ENCODE measurements at places on chromosomes 2 and 18.

- DNase-seq: no peak
These were observed 15.0 kb downstream of the CRACDL start for GRCh38 chr2:98921062-98921461.

- no peak for DNase-seq
These were observed 37.5 kb downstream of the LOXHD1 start for GRCh38 chr18:46619559-46619958.

GRCh38 chr2:212528106-212528856 is 10.3 kb downstream of the ERBB4 start:
- no peak for DNase-seq

DNA sequence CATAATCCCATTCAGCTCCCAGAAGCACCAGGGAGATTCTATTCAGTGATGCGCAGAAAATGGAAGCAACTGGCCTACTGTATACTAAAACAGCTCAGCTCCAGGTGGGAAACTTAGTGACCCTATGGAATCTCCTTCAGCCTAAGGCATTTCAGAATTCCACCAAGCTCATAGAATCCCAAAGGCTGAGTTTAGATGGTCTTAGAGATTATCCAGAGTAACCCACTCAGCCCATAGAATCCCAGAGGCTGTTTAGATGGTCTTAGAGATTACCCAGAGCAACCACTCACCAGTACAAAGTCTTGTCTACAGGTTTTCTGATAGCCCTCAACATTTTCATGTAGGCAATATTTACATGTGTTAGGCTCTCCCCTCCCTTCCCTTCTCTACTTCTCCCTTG is 232.0 kb upstream of the SLC14A2 start:
- DNase-seq: no peak

DNA sequence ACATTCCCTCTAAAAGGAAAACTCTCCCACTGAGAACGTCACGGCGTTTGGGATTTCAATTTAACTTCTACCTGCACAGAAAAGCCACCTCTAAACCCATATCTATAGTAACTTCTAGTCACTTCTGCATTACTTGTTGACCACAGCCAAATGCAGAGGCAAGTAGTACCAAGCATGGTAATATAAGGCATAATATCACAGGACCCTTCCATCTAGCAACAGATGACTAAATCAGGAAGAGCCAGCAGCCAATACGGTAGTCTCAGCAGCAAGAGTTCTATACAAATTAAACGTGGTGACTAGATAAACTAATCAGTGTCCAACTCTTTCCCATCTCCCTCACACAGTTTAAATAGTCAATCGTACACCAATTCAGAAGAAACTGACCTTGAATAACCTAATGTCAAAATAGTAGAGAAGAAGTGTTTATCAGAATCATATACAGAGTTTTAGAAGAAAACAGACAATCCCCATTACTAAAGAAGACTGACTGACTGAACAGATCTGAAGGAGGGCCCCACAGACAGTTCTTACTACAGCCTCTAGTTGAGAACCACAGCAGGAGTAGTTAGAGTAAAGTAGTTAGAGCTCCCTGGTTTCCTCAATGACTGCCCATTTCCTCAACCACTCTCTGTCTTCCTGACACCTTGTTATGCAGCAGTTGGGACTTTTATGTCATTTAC is 30.0 kb downstream of the MEMO1 start:
- peak; percentile 77 for DNase-seq

DNA sequence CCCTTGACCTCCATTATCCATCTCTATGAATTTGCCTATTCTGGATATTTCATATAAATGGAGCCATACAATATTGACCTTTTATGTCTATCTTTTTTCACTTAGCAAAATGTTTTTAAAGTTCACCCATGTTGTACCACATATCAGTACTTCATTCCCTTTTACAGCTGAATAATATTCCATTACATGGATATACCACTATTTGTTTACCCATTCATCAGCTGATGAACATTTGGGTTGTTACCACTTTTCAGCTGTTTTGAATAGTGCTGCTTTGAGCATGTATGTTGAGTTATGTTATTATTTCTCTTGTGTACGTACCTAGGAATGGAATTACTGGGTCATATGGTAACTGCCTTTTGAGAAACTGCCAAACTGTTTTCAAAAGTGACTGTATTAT is 93.7 kb upstream of the DNMT3A start:
- no peak for DNase-seq

DNA sequence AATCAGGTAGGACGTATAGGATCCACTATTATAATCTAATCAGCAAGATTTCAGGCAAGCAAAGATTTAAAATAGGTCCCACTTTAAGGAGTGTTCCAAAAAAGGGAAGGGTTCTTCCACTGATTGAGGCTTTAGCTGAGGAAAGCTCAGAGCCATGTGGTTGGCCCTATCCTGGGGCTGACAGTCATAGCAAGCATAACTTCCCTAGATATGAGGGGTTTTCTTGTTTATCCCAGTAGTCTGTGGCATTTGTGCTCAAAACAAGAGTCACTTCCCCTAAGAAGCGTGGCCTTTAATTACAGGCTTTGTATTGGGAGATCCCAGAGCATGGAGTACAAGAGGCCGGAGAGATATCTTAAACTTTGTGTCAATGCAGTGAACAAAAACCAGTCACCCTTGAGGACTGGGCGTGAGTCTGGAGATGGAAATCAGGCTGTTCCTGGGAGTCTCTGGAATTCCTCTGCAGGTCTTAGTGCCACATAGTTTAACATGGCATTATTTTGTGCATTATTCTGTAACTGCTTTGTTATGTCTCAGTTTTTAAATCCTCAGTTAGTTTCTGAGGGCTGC is 136.9 kb upstream of the FBXO11 start:
- DNase-seq: no peak

- DNase-seq: no peak
These were observed 10.5 kb downstream of the AGXT start for GRCh38 chr2:240879105-240879504.

GRCh38 chr18:68177807-68178702 is 536.9 kb downstream of the TMX3 start:
- DNase-seq: peak; percentile 99

GRCh38 chr18:58638441-58638840 is 9.6 kb upstream of the ALPK2 start:
- DNase-seq: no peak

DNA sequence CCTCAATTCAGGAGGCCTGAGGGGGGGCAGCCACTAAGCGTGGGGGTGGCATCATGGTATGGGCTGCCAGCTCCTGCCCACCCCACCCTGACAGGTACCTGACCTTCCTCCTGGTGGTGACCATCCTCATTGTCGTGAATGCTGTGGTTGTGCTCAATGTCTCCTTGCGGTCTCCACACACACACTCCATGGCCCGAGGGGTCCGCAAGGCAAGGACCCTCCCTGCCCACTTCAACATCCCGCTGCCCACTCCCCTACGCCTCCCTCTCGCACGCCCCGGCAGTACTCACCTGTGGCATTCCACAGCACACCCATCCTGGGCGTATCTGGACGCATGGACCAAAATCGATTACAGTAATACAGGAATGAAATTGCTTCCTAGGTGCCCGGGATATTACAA is 4.0 kb downstream of the CHRNG start:
- no peak for DNase-seq

DNA sequence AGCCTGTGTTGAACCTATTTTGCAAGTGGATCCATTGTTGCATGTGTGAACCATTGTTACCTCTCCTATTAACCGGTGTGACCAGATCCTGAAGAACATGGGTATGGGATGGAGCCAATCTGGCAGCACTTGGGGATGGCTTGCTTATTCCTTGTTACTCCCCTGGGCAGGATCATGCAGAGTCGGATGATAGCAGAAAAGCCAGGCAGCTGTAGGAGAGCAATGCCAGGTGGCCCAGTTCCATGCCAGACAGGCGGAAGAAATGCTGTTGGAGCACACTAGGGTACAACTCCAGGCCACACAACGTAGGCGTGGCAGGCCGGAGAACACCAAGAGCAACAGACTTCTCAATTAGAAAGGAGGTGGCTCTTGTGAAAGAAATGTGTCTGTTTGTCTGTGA is 16.3 kb upstream of the MYO1B start:
- DNase-seq: no peak

- no peak for DNase-seq
These were observed 51.6 kb downstream of the SPP2 start for GRCh38 chr2:234102112-234102511.

- DNase-seq: peak; percentile 6
These were observed 40.1 kb upstream of the AKAIN1 start for GRCh38 chr18:5237083-5237722.

DNA sequence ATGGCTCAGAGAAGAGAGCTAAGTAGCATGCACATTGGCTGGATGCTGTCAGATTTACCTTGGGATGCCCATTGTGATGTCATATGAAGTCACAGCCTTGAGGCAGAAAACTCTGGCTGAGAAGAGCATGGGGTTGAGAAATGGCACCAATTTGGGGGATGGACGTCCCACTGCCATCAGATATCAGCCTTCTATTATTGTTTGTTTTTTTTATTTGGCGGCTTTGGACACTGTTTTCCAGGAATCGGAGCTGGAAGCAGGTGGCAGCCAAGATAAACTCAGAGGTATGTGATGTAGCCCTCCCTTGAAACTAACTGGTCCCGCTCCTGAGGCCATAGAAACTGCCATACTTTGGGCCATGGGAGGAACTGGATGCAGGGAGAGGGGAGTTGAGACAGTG is 40.6 kb downstream of the GCKR start:
- DNase-seq: no peak
